Stimulated activated CD4-positive, alpha-beta T cell treated with anti-CD3 and anti-CD28 coated beads, Interleukin-2, amount 100 ng/mL, for 48 hours (primary cell): ENCODE measurements at places on chromosomes 2 and 18.
A peak's percentile ranks its signal among the peaks of the same experiment; 100 is the strongest.

DNA sequence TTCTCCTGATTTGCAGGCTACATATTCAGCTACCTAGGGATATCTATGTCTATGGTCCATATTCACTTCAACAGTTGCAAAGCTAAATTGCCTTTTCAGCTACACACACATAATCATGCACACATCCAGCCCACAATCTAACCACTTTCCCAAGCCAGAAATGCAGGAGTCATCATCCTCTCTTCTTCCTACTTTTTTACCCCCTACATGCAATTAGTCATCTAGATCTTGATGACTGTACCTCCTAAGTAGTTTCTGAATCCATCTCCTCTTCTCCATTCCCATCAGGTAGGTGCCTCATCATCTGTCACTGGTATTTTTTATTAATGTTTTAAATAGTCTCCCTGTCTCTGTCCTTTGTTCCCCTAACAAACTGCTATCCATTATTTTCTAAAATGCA lies 23.7 kb upstream of the SPRED2 start:
- no peak for DNase-seq

GRCh38 chr18:68284236-68284780 lies 430.6 kb downstream of the TMX3 start:
- DNase-seq = no peak

- no peak for DNase-seq
These were observed 551.6 kb downstream of the ZEB2 start for GRCh38 chr2:143968360-143968759.

DNA sequence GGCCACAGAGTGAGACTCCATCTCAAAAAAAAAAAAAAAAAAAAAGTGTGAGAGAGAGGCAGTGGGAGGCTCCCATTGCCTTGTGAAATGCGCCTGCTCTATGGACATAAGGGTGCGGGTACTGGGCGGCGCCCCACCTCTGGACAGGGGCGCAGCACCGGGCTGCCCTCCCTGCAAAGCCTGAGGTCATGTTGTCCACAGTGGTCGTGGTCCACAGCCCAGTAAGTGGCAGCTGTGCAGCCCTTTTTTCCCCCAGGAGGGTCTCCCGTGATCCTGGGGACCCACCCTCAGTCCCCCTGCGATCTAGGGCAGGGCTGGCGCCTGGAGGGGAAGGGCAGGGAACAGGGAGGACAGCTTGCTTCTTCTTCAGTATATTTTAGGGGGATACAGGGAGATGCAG lies 37.8 kb downstream of the LPIN1 start:
- DNase-seq = no peak

GRCh38 chr2:156116113-156116512 lies 216.4 kb downstream of the NR4A2 start:
- no peak for DNase-seq

DNA sequence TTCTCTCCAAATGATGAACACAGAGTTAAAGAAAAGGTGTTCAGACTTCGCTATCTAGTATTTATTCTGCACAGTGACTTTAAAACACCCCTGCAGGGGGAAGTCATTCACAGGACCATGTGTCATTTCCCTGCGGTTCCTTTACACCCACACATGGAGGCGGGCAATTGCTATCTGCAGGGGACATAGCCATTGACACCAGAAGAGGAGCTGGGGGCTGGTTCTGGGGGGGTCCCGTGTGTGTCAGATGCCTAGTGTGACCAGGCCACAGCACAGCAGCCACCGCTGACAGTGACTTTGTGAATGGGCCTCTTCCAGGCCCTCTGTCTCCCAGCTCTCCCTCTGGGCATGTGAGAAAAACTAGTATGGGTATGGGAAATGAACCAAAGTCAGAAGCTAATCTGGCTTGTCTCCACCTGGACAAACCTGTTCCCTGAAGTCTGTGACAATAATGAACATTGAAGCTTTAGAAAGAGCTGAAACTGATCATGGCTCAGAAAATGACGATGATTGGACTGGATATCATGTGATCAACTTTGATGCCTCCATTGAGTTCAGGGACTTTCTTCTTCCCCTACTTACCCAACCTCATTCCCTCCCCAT lies 7.5 kb upstream of the GBX2 start:
- no peak for DNase-seq

GRCh38 chr2:136247204-136247950 lies 129.4 kb upstream of the CXCR4 start:
- DNase-seq = peak; percentile 51

DNA sequence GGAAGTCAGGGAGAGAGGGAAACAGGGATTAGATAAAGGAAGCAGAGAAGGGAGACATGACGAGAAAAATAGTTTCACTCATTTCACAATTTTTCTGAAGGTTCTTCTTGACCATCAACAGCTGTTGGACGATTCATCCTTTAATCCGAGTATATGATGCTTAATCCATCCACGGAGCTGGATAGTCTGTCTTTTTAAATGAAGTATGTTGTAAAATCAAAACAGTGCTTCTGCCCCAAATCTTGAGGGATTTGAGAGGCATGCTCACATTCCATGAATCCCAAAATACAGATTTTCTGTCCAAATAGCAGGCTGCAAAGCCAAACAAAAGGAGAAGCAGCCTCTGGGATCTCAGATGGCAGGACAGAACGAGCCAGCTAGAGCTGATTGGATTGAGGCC lies 47.5 kb downstream of the EPAS1 start:
- no peak for DNase-seq

DNA sequence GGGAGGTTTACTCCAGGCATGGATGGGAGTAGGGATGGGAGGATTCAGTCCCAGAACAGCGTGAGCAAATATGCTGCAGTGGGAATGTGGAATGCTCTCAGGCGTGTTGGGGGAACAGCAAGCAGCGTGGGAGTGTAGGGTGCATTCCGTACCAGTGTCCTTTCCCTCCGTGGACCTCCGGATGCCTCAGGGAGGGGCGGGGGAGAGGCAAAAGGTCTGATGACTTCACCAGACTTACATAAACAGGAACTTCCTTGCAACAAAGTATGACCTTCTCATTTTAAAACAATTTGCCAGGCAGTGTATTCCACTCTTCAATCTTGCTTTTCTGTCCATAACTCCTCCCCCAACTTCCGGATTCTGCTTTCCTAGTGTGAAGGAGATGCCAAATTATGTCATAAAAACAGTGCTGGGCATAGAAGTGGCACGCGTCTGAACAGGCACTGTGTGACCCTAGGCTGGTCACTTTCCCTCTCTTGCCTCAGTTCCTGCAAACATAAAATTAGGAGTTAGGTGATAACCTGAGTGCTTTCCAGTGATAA lies 36.9 kb downstream of the RPL37A start:
- DNase-seq = no peak

GRCh38 chr2:63862806-63863205 lies 21.1 kb downstream of the UGP2 start:
- DNase-seq = no peak

DNA sequence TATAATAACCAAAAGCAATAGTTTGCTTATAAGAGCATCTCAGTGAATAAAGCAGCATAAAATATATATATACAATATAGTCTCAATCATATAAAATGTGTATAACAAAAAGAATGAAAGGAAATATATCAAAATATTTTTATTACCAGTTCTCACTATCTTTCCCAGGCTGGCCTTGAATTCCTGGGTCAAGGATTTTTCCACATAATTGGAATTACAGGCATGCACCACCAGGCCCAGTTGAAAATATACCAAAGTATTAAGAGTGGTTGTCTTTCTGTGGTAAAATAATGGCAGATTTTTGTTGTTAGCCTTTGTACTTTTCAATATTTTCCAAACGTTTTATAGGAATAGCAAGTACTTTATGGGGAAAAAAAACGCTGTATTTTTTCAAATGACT lies 8.6 kb upstream of the TLK1 start:
- no peak for DNase-seq

- DNase-seq = no peak
These were observed 173.3 kb upstream of the ZFP36L2 start for GRCh38 chr2:43399515-43400264.

DNA sequence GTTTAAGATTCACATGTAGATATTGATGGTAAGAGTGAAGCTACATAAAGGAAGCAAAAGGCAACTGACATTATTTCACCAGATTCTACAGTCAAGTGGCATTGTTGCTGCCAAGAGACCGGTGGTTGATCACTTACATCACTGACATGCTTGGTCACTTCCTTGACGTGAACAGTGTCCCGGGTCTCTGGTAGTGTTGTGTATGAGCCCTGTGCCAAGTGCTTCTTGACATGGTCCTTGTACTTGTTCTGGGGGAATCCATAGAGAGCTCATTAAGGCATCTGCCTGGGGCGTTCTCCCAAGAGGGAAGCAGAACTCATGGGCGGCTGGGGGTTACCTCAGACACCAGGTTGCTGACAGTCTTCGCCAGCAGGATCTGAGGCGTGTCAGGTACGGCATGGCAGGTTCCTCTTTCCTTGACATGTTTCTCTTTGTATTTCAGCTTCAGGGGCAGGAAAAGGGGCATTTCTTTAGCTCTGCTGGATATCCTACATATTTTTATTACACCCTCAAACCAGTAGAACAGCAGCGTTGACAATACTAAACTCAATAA lies 116.2 kb downstream of the RIF1 start:
- no peak for DNase-seq

GRCh38 chr18:9772847-9773677 lies 65.0 kb downstream of the RAB31 start:
- no peak for DNase-seq

DNA sequence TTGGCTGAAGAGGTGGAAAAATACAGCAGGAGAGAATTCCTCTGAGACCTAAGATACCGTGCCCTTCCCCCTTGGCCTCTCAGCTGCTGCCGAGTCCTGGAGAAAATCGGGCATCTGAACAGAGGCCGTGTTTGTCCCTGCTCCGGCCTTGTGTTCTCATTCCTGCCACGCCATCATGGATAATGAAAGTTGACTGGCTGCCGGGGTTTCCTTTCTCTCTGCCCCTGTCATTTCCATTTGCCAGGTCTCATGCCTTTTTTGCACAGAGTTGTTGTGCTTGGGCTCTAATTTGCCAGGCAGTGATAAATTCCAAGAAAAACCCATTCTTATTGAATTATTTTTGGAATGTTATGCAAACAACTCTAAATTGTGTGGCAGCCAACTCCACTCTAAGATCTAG lies 496.9 kb upstream of the TNP1 start:
- no peak for DNase-seq

DNA sequence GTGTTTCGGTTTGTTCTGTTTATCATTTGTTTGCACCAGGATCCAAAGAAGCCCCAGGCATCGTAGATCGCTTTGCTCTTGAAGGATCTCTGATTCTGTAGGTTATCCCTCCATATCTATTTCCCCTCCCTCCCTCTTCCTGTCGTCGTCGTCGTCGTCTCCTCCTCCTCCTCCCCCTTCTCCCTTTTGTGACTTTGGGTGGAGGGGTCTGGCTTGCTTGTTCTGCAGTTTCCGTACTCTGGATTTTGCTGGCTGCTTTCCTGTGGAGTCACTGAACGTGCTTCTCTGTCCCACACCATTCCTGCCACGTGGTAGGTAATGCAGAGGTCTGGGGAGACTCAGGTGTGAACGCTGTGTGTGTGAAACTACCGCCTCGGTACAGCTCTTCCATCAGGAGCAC lies 225.0 kb downstream of the LDLRAD4 start:
- DNase-seq = no peak

GRCh38 chr2:42804338-42804737 lies 12.0 kb upstream of the HAAO start:
- no peak for DNase-seq

DNA sequence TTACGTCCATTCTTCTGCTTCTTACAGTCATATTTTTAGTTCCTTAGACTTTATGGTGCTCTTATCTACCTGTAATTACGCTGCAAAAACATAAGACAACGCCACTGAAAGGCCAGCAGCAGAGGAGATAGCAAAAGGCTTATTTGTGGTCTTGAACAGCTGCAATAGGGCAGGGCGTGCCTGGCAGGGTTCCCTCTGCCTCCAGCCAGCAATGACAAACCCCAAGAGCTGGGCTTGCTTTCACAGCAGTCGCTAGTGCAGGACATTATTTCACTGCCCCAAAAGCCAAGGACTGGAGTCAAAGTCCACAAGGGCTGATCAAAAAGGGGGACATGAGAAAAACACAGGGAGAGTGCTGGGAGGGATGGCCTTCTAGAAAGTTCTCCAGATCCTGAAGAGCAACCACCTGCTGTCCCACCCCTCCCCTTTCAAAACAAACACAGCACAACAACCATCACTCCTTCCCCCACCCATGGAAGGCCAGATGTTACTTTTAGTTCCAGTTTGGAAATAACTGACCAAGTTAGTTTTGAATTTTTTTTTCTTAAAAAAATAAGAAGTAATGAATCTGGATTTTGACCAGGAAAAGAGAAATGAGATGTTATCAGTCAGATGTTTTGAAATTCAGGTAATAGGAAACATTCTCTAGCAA lies 127.8 kb downstream of the RBMS1 start:
- no peak for DNase-seq

DNA sequence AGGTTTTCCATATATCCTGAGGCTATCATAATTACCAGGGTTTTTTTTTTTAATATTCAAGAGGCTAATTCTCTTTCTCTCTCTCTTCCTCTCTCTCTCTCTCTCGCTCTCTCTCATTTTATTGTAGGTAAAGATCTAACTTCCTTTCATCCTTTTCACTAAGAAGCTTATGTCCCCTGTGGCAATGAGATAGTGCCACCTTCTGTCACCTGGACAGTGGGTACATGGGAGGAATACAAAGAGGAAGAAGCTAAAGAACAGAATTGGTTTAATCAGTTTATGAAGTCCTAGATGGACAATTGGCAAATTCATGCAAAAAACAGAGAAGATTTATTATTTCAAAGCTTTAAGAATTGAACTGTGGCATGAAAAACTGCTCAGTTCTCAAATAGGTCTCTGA lies 1582.3 kb upstream of the TMEFF2 start:
- no peak for DNase-seq

- no peak for DNase-seq
These were observed 221.7 kb downstream of the PHLPP1 start for GRCh38 chr18:62937065-62937464.

GRCh38 chr2:45450634-45451033 lies 160.4 kb downstream of the SRBD1 start:
- no peak for DNase-seq

GRCh38 chr18:58805467-58806187 lies 59.0 kb upstream of the ZNF532 start:
- DNase-seq = no peak

- no peak for DNase-seq
These were observed 839.6 kb downstream of the TSN start for GRCh38 chr2:122595065-122595464.

DNA sequence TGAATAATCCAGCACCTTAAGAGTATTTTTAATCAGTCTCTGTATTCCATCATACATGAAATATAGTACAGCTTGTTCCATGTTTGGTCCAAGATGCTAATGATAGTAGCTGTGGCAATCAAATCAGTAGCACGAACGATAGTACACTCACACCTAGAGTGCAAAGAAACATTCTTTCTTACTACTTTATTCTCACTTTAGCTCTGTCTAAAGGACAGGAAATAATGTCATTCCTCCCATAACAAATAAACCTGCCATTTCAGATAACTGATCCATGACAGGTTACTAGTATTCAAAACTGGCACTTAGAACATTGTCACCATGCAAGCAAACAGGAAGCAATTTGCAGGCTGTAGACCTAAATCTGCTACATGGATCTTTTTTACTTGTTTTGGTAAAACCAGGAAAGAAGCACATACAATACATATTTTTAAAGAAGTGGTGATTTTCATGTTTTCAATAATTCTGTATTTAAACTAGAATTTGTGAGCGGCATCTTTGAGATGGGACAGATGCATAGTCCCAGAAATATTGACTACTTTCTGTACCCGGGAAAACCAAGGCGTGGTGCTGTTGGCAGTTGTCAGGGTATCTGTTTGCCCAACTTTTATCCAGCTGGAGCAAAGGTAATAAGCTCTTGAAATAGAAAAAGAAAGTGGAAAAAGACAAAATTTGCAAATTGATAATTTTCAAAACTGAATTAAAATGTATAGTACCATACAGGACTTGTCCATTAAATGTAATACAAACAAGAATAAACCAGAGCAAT lies 49.5 kb downstream of the IKZF2 start:
- no peak for DNase-seq
